Activated B cell treated with CpG ODN at 0.5 μM for 24 hours (primary cell): ENCODE measurements at places on chromosomes 13 and 19.

DNA sequence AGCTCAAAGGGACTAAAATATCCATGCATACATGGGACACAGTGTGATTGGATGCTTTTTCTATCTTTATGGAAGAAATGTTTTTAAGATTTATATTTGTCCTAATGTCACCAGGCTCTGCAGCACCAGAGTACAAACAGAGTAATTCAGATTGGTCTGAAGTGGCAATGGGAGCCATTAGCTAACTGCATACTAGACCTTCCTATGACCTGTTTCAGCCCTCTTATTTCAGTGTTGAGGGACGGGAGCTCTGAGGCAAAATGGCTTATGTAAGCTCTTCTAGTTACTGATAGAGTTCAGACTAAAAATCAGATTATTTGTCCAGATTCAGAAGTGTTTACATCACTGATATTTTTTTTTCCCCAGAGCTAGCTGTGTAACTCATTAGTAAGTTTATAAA lies 4.9 kb downstream of the SLAIN1 start:
- no peak for DNase-seq

DNA sequence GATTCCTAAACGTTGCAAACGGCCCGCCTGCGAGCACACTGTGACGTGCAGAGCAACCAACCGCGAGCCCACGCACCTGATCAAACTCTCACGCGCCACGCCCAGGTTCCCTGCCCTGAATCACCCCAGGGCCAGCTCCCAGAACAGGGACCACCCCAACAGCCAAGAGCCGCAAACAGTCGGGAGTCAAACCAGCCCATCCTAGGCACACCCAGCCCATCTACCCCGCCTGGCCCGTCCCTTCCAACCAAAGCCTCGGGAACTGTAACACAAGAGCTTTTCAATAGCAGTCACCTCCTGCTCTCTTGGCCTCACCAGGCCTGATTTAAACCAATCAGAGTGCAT lies 8.9 kb downstream of the PIP5K1C start:
- DNase-seq = no peak

DNA sequence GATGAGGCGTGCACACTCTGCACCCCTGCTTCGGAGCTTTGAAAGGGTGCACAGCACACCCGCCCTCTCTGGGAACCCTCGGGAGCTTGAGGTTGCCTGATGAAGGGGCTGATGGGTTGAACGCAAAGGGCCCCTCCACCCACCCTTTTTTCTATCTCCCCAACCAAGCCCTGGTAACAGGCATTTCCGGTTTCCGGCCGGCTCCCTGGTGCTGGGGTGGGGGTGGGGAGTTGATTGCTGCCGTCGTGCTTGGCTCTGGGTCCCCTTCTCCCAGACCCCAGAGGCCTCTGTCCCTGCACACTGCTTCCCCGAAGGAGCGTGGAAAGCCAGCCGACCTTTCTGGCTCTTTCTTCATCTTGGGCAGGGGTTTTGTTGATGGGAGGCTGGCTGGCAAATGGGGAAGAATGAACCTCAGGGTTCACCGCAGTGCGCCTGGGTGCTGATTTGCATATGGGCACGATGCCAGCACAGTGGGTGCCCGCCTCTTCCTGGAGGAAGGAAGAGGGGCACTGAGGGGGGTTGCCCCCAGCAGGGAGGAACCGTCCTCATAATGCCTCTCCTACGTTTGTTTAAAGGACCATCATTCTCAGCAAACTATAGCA lies 29.1 kb downstream of the VAV1 start:
- peak; percentile 89 for DNase-seq

DNA sequence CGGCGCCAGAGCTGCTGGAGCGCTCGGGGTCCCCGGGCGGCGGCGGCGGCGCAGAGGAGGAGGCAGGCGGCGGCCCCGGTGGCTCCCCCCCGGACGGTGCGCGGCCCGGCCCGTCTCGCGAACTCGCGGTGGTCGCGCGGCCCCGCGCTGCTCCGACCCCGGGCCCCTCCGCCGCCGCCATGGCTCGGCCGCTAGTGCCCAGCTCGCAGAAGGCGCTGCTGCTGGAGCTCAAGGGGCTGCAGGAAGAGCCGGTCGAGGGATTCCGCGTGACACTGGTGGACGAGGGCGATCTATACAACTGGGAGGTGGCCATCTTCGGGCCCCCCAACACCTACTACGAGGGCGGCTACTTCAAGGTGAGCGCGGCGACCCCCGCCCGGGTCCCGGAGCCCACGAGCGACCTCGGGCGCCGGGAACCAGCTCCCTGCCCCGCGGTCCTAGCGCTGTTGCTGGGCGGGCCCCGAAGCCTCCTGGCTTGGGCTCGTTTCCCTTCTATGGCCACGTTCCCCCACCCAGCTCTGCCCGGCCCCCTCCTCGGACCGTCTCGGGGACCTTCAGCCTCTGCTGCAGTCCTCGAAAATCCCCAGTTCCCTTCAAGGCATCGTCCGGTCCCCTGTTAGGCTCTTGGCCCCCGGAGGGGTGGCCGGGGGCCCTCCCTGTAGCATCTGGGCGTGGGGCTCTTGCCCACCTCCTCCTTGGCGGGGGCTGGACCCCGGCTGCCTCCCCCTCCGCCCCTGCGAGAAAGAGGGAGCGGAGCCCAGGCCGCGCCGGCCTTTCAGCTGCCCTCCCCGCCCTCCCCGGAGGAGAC lies at the start of gene CDC34:
TSS of gene CDC34 (plus strand) at position 8 of the 808 bp plus-strand sequence. CDS start at position 180, 172 bp downstream.
- DNase-seq = no peak

DNA sequence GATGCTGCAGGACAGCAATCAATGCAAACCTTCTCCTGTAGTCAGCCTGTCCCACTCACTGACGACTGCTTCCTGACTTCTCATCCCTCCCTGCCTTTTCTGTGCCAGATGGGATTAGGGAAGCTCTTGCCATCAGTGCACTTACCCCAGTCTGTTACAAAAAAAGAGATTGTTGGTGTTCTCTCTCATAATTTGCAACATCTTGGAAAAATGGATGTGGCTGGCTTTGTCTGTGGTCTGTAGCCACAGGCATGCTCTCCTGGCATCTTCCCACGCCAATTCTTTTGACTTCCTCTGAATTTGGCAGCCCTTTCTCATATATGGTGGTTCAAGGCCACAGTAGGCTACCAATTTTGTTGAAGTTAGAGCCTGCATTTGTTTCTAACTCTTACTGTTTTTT lies 11.6 kb upstream of the HTR2A start:
- DNase-seq = no peak

- no peak for DNase-seq
Measured at GRCh38 chr13:43058318-43058674, 34.9 kb downstream of the DNAJC15 start.

- no peak for DNase-seq
Measured at GRCh38 chr19:55346725-55347441, 7.2 kb downstream of the KMT5C start.

- DNase-seq = no peak
Measured at GRCh38 chr13:27166313-27166712, 5.3 kb downstream of the USP12 start.

- DNase-seq = peak; percentile 86
Measured at GRCh38 chr19:1875646-1876495, 9.4 kb downstream of the ABHD17A start.

- no peak for DNase-seq
Measured at GRCh38 chr13:87923753-87924152, 252.6 kb downstream of the SLITRK5 start.

GRCh38 chr13:27663947-27664346 lies 42.3 kb downstream of the POLR1D start:
- DNase-seq = no peak

GRCh38 chr19:35419046-35419445 lies 29.0 kb upstream of the FFAR2 start:
- no peak for DNase-seq

DNA sequence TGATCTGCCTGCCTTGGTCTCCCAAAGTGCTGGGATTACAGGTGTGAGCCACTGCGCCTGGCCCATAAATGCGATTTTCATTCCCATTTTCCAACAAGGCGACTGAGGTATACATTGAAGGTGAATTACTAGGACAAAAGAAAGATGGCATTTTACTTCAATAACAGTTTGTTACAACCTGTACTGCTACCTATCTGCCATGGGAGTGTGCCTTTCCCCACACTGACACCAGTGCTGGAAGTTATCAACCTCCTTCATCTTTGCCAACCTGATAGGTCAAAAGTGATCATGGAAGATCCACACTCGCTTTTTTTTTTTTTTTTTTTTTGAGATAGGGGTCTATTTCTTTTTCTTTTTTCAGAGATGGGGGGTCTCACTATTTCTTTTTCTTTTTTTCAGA lies 11.0 kb downstream of the CRX start:
- DNase-seq = no peak

- no peak for DNase-seq
Measured at GRCh38 chr13:51015973-51016372, 95.1 kb downstream of the C13orf42 start.

GRCh38 chr19:16386619-16387240 lies 62.1 kb downstream of the KLF2 start:
- DNase-seq = no peak

DNA sequence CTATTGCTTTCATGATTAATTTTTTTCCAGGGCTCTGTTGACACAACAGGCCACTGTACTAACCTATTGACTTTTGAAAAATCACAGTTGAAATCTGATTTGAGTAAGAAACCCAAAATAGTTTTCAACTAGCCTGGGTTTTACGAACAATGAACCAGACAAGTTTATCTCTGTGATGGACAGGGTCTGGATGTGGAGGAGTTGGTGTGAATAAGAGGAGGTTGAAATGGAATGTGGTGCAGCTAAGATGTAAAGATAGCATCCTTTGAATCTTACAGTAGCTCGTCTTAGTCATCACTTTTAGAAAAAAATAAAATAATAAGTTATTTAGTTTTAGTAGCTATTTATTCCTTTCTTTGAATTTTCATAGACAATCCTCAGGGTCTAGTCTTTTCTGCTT lies 8.3 kb upstream of the OXGR1 start:
- no peak for DNase-seq

GRCh38 chr13:91031508-91031907 lies 316.0 kb upstream of the MIR17HG start:
- no peak for DNase-seq

DNA sequence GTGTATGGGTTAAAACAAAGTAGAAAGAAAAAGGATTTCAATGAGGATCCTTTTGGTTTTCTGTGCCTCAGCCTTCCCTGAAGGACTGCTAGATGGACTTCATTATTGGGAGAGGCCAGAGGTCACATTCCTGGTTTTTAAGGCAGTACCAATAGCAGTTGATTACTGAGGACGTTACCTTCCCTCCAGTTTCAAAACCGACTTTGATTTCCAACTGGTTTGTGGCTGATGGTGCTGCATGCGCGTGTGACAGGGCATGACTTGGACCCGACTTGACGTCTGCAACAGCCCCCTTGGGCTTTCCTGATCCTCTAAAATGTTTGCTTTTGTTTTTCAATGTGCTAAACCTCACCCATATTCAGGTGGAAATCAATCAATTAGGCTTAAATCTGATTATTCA lies 314.3 kb upstream of the ARGLU1 start:
- DNase-seq = no peak

DNA sequence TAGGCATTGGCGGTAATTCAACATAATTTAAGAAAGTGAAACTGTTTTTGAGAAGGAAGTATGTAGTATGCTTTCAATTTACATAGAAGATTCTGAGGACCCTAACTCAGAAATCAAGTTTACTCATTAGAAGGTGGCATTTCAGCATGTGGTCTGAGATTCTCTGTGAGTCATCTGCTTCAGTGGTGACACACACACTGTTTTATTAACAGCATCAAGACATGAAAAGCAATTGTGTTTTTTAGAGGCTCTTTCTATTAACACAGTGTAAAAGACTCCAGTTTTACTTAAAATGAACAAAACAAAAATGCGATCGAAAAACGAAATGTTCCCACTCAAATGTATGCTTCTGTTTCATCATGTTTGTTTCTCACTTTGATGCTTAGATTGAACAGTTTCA lies 802.1 kb upstream of the SLITRK6 start:
- DNase-seq = no peak

DNA sequence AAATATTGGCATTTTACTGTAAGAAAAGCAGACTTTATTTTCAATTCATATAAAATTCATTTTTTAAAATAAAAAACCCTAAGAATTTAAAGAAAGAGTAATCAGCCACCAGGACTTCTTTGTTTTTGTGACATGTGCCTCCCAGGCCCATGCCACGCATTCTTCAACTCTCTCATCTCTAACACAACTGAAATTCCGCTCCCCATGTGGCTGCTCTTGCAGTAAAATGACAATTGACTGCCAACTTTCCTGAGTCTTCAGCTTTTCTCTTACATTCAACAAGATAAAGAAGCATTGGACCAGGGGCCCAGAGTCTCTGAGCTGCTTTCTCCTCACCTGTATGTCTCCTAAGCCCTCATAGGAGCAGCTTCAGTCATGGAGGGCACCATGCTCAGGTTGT lies 372.1 kb downstream of the UQCRFS1 start:
- no peak for DNase-seq

DNA sequence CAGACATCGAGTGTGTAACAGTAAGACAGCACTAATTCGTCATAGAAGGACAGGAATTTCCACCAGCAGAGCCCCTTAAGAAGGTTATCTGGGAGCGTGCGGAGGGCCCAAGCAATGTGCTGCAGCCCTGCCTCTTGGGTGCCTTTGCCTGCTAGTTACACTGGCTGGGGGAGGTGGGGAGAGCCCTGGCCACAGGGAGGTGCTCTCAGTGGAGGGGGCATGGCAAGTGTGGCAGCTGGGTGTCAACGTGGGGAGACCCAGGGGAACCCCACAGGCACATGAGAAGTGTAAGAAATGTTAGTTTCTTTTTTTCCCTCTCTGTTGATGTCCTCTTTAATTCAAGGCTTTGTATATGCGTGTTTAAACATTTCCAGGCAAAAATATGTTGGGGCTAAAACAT lies 50.9 kb upstream of the TMTC4 start:
- DNase-seq = no peak

GRCh38 chr13:100532090-100532766 lies 56.4 kb downstream of the GGACT start:
- DNase-seq = no peak

DNA sequence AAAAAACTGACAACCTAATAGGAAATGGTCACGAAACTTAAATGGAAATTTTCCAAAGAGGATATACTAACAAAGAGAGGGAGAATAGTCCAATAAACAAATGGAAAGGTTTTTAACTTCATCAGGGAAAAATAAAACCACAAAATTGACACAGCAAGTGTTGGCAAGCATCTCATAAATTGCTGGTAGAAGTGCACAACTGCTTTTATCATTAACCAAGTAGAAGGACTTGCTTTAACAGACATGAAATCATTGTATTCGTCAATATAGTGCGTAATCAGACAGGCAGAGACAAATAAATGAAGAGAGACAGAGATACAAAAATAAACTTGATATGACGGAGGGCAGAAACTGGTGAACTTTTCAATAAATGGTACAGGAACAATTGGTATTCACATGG lies 7.4 kb downstream of the TGDS start:
- DNase-seq = no peak

GRCh38 chr13:98819382-98820010 lies 67.0 kb upstream of the SLC15A1 start:
- no peak for DNase-seq

DNA sequence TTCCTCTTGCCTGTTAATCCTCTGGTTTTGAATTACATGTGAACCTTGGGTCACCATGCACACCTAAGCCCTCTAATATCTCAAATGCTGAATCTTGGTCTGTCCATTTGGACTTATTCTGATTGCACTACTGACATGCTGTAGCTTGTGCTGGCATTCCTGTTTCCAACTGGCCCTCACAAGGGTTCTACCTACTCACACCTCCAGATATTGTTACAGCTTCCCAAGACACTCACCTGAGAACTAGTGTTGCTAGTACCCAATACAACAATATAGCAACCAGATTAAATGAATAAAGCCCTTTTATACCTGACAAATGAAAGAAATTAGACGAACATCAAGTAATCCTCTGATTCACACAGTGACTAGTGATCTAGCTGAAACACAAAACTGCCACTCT lies 16.6 kb downstream of the TEX30 start:
- no peak for DNase-seq
